ENCODE measurements at places on chromosomes 6 and 20.
A peak's percentile ranks its signal among the peaks of the same experiment; 100 is the strongest.

DNA sequence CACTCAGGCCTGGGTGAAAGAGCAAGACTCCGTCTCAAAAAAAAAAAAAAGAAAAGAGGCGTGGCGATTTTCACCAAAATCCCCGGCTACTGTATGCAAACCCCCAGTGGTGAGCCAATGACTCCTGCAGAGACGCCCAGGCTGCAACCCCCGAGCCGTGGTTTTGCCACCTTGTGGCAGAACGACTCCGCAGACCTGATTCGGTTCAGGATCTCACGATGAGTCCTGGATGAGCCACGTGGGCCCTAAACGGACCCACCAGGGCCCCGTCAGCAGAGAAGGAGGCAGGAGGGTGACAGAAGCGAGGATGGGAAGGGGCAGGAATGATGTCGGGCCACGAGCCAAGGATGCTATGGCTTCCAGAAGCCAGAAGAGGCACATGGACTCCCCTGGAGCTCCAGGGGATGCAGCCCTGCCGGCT is 42.5 kb downstream of the SLC2A4RG start:
- peak; percentile 31 for DNase-seq

- no peak for DNase-seq
Measured at GRCh38 chr6:52572536-52572935, 4.3 kb downstream of the TRAM2 start.

- DNase-seq, result no peak
Measured at GRCh38 chr20:45911486-45912343, at the start of gene PLTP. Gene PLTP, minus strand, starts transcription at chr20:45912155. Its CDS starts 703 bp downstream, at chr20:45911452.

- DNase-seq, result no peak
Measured at GRCh38 chr20:49560646-49561045, 7.3 kb downstream of the PTGIS start.

DNA sequence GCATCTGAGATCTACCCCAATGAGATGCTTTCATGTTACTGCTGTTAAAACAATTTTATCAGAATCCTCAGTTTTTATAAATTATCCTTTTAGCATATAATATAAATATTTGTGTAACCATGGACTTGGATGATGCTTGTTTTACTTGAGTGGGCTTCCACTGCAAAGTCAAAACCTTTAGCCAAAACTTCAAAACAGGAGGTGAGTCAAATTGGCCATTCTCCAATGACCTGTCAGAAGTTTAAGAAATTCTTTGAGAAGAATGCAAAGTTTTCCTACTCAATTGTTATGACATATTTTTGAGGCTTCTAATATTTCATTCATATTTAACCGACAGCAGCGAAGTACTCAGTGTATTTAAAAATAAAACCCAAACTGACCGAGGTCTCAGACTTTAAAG is 507.9 kb downstream of the EYS start:
- no peak for DNase-seq

DNA sequence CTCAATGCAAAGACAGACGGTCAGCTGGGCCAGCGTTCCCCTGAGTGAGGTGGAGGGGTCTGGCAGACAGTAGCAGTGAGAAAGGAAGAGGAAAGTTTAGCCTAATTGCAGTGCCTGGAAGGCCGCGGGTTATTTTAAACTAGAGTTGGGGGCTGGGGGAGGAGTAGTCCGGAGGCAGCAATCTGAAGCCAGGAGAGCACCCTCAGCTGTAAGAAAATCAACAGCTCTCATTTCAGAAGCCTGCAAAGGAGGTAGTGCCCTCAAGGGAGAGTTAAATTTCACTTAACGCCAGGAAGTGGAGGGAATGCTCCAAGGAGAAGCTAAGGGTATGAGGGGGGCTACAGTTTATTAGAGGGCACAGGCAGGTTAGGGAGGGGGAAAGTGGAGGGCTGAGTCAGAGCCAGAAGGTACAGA is 26.9 kb downstream of the RING1 start:
- DNase-seq, result no peak

DNA sequence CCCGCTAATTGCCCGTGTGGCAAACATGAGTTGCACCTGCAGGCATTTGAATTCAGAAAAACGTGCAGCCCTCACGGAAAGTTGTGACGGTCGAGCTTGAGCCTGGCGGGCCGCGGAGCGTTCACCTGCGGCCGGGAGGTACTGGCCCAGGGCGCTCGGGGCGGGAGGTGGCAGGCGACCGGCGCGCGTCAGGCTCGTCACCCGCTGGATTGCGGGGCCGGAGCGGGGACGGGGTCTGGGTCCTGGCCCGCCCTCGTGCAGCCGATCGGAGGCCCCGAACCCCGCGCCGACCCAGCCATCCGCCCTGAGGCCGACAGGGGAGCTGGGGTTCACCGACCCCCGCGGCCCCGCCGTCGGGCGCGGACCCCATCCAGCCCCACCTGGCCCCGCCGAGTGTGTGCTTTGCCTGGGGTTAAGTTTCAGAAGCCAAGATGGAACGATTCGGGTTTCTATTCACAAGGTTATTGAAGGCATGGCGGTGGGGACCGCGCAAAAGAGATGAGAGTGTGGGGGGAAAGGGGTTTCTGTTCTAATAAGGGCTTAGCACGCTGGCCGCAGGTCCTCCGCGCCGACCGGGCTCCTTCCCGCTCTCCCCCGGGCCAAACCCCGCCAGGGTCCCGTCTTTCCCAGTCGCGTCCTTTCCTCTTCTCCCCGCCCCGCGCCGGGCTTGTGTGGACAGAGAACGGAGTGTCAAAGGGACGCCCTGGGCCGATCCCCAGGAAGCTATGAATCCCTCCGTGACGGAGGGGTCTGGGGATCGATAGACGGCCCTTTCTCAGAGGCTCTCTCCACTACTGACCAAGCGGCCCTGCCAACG is 1.6 kb upstream of the HEY2 start:
- no peak for DNase-seq

- DNase-seq, result no peak
Measured at GRCh38 chr20:51725584-51726176, 42.5 kb downstream of the ATP9A start.

DNA sequence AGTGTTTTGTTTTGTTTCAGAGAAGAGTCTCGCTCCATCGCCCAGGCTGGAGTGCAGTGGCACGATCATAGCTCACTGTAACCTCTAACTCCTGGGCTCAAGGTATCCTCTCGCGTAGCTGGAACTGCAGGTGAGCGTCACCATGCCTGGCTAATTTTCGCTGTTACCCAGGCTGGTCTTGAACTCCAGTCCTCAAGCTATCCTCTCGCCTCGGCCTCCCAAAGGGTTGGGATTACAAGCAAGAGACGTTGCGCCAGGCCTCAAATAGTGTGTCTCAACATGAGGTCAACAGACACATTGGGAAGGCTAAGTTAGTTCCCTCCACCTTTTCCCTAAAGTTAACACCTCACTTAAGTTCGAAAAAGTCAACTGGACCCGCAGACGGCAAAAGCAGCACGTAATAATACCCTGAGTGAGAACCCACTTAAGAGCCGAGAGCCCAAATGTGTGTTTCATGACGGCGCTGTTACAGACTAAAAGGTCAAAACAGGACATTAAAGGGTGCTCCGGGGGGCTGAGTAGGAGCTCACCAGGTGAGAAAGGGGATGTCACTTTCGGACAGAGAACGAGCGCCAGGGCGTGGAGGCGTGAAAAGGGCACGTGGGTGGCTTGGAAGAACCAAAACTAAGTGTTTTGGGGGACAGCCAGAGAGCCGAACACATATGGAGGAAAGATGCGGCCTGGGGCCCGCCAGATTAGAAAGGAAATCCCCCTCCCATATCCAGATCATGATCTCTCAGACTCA is 499 bp downstream of the TTI1 start:
- peak; percentile 56 for DNase-seq

DNA sequence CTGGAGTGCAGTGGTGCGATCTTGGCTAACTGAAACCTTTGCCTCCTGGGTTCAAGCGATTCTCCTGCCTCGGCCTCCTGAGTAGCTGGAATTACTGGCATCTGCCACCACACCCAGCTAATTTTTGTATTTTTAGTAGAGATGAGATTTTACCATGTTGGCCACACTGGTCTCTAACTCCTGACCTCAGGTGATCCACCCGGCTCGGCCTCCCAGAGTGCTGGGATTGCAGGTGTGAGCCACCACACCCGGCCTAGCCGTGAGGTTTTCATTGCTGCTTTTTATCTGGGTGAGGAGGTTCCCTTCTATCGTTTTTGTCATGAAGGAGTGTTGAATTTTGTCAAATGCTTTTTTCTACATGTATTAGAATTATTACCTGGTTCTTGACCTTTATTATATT is 23.9 kb downstream of the SRC start:
- no peak for DNase-seq

DNA sequence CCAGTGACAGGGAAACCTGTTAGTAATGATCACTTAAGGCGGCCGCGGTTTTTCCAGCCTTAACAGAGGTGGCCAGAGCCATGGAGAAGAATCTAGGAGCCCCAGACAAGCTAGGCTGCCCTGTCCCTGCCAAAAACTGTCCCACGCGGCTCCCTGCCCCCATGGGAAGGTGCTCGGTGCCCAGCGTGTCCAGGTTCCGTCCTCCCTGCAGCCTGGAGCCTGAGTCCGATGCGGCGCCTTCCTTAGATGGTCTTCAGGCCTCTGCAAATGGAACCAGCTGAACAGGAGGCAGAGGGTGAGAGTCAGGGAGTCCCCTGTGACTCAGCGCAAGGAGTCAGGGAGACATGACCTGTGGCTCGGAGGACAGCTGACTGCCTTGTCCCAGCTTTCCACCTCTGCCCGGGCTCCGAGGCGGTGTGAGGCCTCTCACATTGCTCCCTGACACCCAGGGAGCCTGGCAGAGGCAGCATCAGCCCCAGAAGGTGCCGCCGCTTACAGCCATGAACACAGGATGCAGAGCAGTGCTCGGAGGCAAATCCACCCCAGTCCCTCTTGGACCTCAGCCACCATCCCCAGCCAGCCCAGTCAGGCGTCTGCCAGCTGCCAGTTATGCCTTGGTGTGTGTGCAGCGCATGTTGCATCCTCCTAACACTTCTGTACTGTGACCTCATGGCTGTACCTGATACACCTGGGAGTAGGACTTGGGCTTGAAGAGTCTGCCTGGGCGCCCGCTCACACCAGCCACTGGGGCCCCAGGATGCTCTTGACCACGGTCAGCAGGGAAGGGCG is 377.7 kb downstream of the CDH4 start:
- DNase-seq, result no peak

- no peak for DNase-seq
Measured at GRCh38 chr6:45378334-45378926, 696 bp upstream of the SUPT3H start.

- DNase-seq, result no peak
Measured at GRCh38 chr6:112298816-112299281, 44.5 kb upstream of the LAMA4 start.

DNA sequence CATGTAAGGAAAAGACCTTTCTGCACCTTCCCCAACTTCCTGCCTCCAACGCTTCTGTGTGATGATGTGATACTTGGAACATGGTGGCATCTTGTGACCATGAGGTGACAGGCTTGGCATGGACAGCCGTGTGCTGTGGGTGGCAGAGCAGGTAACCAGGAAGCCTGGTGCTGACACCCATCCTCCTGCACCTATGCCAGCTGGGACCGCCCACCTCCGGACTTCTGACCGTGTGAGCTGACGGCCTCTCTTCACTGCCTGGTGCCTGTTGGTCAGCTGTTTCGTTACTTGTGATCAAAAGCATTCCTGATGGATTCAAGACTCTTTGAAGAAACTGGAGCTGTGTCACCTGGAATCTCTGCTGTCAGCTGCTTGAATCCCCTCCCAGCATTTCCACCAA is 70.3 kb downstream of the TMEM242 start:
- no peak for DNase-seq

GRCh38 chr20:57811374-57812020 is 101.7 kb upstream of the PMEPA1 start:
- no peak for DNase-seq

- DNase-seq, result no peak
Measured at GRCh38 chr6:16322666-16323312, 84.4 kb downstream of the GMPR start.

DNA sequence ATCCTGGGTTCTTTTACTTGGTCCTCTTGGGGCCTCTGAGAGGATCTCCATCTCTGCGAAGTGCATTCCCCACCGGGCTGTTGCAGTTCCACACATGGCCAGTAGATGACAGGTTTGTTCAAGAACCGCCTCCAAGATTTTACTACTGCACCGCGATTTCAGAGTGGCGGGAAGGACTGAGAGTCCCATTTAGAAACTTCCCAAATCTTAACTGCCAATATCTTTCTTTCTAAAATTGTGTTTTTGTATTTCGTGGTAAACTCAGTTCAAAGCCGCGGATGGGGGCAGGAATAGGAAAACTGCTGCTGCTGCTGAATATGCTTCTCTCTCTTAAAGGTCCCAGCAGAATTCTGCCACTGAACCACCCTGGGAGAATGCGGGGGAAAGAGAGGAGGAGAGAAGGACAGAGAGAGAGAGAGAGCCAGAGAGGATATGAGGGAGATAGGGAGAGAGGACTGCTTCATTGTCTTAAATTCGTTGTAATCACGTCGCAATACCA is 8.6 kb upstream of the BTNL2 start:
- DNase-seq, result peak; percentile 35

DNA sequence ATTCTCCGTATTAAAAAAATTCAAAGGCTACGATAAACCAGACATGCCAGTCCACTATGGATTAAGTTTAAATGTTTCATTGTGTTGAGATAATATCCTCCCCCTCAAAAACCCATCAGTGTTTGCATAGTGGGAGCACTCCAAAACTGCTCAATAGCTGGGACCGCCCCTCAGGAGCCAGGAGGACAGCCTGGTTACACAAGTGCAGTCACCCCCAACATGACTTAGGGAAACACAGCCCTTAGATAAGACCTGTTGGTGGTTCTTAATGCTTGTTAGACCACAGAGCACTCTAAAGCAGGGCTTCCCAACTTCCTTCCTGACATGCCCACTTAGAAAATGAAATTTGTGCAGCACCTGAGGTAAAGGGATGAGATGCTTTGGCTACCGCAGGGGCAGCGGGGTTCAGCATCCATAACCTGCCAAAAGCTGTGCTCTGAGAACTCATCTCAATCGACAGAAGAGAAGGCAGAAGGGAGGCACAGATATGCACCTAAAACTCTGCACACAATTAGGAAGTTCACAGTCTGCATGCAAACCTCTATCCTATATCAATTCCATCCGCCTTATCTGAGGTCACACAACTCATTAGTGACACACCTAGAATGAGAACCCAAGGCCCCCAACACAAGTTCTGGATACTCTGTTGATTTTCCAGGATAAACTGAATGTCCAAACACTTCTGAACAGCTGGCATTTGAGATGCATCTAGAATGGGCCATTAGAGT is 74.3 kb downstream of the RALGAPA2 start:
- DNase-seq, result no peak

DNA sequence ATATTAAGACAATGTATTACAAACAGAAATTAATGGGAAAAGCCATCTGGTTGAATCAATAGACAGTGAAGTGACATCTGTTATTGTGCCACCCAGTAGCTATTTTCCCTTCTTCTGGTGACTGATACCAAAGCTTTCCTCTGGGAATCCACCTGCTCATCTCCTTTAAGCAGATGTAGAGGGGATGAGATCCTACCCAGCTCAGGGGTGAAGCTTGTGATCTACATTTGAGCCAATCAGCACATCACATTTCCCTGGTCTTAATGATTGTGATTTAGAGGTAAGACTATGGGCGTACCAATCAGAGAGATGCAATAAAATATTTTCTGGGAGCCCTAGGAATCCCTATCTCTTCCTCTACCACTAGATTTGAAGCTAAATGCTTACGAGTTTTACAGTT is 782.9 kb downstream of the PTPRT start:
- DNase-seq, result no peak

All from stimulated activated CD8-positive, alpha-beta memory T cell treated with anti-CD3 and anti-CD28 coated beads, Interleukin-7, amount 100 ng/mL, for 48 hours (primary cell).